Suppressor macrophage treated with lipopolysaccharide for 1 hour (primary cell): ENCODE measurements at places on chromosomes 2 and 18.

- DNase-seq, result no peak
Measured at GRCh38 chr18:13527730-13528129, 198.6 kb downstream of the FAM210A start.

DNA sequence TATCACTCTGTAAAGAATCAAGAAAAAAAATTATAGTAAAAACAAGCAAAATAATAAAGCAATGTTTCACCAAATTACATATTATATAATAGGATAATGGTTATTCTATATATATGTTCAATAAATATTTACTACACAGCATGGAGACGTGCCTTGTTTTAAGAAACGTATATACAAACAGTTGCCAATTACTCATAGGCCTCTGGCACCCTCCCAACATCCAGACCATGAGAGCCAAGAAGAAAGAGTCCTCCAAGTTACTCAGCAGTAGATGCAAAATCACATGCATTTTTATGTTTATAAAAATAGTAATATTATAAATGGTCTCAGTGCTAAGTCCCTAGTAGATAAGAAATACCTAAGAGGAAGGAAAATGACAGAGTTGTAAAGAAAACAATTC, 64.8 kb downstream of the REV1 start:
- DNase-seq, result no peak

DNA sequence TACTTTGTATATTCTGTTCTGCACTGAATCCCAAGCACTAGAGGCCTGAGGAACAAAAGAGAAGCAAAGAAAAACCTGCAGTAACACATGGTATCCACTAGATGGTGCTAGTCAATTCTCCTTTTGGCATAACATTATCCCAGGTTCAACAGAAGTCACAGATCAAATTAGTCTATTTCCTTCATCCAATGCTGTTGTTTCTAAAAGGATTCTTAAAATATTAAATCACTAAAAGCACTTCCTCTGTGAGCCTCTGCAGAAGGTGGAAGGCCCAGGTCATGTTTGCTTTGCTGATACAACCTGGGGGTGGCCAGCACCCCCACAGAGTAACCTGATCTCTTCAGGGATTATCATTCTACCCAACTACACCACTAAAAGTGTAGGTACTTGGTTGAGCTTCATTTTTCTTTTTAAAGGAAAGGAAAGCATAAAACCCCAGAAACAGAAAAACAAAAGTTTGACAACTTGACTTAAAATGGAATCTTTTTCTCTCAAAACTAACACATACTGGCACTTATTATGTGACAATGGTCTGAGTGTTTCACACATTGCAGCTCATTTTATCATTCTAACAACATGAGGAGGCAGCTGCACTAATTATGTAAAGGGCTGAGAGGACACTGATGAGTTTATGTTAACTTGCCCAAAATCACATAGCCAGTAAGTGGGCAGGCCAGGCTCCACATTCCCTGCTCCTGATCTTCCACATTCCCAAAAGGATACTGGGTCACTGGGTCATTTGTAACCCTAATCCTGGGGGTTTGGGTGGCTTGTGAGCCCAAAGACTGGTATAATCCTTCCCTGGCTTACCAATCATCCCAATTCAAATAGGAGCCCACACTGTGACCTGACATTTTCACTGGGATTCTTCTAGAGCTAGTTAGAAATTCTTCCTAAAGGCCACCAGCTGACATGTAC, 66.8 kb upstream of the DNER start:
- peak; percentile 41 for DNase-seq

GRCh38 chr18:65659912-65660311, 90.9 kb upstream of the CDH7 start:
- DNase-seq, result no peak

- DNase-seq, result no peak
Measured at GRCh38 chr2:30234180-30234971, 3.0 kb downstream of the LBH start.

- no peak for DNase-seq
Measured at GRCh38 chr2:174286172-174286571, 37.8 kb upstream of the OLA1 start.

DNA sequence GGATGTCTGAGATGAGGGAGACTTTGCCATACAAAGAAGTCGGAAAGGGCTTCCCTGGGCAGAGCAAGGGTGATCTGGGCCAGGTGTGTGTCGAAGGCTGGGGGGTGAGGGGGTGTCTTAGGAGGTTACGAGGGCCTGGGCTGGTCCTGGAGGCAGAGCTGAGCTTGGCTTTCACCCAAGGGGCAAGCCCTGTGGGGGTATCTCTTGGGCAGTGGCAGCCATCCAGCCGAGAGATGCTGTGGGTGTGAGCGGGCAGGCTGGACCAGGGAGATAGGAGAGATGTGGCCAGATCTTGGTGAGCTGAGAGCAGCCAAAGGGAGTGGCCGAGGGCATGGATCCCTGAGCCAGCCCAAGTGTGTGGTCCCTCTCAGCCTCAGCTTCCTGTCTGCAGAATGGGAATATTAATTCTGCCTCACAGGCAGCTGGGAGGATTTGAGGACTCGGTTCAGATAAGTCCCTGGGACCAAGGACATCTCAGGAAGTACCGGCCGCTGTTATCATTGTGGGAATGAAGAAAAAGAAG, 33.0 kb downstream of the MAL start:
- DNase-seq, result no peak

DNA sequence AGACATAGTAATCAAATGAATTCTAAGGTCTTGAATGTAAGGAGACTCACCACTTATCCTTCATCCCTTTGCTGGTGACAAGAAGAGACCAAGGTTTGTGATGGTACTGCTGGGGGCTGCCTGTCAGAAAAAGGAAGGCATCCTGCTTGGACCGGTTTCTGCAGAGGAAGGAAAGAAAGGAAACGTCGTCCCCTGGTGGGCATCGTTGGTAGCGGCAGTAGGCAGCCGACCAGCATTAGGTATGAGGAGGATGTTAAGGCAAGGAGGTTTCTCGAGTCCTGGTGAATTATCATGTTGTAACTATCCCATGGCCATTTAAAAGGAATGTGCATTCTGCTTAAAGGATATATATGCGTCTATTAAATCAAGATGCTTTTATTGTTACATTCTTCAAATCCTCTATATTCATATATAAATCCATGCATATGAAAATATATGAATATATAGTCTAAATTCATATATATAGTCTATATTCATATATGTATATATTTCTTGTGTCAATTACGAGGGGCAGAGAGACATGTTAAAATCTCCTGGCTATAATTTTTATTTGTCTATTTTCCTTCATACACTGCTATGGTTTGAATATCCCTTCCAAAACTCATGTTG, 94.4 kb upstream of the TGFA start:
- peak; percentile 77 for DNase-seq

DNA sequence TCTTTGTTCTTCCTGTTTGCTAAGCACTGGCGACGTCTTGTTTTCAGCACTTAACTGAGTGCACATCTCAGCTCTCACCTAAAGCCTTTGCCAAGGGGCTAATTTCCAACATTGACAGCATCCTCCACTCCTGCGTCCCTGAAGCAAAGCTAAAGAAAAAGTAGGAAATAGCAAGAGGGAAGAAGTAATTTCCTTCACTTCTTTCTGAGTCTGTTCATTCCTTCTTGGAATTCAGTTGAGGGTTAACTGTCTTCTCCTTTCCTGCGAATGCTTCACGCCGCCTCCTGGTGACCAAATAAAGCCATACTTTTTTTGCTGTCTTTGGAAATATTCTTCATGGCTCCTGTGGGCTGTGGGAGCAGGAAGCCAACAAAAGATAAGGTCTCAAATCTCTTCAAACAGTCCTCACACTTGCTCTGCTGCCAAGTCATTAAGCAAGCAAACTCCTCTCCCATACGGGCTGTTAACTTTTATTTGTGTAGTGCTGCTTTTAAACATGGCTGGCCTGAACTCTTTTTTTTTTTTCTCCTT, 100.9 kb downstream of the DPP10 start:
- peak; percentile 24 for DNase-seq

DNA sequence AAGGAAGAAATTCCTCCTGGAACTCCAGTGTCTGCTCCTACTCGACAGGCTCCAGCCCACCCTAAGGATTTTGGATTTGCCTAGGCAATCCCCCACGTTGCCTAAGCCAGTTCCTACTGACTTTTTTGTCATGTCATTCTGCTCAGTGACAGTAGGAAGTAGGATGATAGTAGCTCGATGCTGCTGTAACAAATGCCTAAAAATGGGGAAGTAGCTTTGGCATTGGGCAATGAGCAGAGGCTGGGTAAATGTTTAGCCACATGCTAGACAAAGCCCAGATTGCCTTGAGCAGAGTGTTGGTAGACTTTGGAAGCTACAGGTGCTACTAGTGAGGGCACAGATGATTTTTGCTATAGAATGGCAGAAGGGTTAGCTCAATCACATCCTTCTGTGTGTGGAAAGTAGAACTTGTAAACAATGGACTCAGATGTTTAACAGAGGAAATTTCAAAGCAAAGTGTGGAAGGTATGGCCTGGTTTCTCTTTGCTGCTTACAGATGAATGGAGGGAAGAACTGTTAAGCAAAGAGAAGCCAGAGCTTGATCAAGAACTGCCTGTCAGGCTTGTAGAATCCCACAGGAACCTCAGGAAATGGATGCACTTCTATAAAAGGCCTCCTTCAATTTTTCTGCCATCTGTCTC, 154.8 kb downstream of the RNF144A start:
- DNase-seq, result peak; percentile 89

DNA sequence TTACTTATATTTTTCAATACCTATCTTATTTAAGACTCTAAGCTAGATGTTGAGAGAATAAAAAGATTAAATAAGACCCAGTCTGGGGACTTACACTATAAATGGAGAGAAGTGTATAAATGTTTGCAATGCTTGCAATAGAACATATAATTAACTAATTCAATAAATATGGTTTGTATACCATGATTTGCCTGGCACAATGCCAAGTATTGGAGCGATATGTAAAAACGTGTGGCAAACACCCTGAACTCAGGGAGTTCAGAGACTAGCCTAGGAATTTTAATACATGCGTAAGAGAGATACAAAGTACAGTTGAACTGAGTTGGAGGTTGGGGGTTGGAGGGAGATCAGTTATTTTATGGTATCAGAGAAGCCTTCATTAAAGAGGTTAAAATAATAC, 251.8 kb upstream of the DDX18 start:
- DNase-seq, result no peak

DNA sequence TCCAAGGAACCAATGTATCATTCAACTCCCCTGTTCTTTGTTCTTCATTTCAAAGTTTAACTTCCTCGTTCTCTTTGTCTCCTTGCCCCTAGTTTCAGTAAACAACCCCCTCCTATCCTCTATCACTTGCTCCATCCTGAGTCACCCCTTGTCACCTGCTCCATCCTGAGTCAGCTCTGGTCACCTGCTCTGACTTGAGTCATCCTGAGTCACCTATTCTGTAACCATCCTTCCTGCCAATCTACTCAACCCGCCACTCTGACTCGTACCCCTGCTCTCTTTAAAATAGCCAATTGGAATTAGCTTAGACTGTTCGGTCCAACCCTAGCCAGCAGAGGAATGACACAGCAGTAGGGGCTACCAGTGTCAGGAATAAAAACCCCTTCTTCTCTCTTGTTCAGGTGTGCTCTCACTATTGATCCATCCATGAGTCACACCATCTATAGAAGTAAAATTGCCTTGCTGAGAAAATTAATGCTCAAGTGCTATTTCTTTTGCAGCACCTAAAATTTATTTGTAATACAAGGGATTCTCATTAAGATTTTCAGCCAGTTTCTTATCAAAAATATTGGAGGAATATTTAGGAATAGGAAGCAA, 326.8 kb downstream of the AKAIN1 start:
- DNase-seq, result no peak

DNA sequence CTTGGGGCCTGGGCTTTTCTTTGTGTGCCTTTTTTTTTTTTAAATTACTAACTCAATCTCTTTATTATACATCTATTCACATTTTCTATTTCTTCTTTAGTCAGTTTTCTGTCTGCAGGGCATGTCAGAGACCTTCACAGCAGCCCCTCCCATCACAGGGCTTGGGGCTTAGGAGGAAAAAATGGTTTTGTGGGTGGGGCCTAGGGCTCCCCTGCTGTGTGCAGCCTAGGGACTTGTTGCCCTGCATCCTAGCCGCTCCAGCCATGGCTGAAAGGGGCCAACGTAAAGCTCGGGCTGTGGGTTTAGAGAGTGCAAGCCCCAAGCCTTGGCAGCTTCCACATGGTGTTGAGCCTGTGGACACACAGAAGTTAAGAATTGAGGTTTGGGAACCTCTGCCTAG, 13.8 kb downstream of the ZSCAN30 start:
- DNase-seq, result no peak

DNA sequence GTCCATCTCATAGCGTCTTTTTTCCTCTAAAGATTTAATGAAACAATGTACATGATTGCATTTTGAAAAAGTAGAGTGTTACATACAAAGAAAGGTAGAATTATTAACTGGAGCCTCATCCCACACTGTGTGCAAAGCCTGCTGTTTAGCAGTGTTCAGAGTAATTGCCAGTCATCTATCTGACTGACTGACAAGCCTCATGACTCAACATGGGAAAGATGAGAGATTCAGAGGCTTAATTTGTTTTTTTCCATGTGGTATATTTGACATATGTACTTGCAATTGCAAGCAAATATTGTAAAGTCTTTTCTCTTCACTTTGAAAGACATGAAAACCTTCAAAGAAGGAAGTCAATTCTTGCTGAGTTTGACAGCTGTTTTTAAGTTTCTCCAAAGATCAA, 14.7 kb downstream of the PCARE start:
- DNase-seq, result no peak

DNA sequence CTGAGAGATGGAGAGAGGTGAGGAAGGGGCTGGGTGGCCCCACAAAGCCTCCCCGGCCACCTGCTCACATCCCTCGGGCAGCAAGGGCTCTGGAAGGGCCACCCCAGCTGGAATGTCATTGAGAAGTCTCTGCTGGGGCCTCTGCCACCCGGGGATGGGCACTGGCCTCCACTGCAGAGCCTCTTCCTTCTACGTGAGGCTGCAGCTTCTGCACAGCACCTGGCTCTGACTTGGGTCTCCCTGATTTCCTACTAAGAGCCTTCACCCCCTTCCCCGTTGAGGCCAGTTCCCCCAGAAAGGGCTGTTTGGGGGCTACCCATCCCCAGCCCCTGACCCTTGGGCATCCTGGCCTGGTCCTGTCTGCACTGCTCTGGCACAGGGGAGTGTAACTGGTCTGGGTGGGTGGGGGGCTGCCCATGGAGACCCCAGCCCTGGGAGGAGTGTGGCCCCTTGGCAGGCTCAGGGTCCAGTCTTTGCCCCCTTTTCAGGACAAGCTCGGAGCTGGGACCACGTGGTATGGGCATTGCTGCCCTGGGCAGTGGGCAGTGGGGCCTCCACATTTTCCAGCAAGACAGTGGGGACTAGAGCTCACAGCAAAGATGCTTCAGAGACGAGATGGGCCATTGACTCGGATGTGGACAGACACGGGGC, 5.6 kb downstream of the PDCD1 start:
- DNase-seq, result no peak

GRCh38 chr18:13680612-13681011, 45.7 kb downstream of the FAM210A start:
- peak; percentile 4 for DNase-seq

DNA sequence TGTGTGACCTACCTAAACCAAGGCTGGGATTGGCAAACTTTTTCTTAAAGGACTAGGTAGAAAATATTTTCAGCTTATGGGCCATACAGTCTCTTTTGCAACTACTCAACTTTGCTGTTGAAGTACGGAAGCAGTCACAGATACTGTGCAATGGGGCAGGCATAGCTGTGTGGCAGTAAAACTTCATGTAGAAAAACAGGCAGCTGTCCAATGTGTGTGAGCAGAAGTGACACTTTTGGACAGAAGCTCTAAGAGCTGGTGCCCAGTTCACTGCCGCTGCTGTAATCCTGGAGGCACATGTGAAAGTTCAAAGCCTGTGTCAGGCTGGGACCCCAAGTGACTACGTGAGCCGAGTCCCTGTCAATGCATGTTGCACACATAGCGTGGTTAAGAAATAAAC, 46.7 kb downstream of the MAPK4 start:
- DNase-seq, result no peak

- no peak for DNase-seq
Measured at GRCh38 chr2:148935791-148936190, 60.8 kb downstream of the KIF5C start.
